ENCODE measurements at places on chromosomes 11 and 22.

DNA sequence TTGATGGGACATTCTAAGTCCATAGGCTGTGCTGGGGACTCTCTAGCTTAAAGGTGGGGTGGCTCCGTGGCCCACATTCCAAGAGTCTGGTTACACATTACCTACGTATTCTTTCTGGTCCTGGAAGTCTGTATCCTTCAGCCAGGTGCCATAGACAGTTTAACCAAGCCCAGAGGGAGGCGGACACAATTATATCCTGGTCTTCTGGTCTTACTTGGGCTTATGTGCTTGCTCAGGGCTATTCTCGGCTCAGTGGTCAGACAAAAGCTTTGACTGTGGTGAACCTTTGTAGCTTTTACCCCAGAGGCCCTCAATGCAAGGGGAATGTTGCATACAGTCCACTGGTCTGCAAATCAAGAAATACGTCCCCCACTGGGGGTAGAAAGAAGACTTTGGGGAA lies 3.4 kb upstream of the INCENP start:
- DNase-seq: no peak

- DNase-seq: no peak
Observed at GRCh38 chr11:17653611-17654010, 65.8 kb upstream of the MYOD1 start.

GRCh38 chr11:61969838-61970662 lies 2.6 kb upstream of the FTH1 start:
- DNase-seq: no peak

GRCh38 chr22:28021116-28021997 lies 102.3 kb upstream of the PITPNB start:
- DNase-seq: no peak

DNA sequence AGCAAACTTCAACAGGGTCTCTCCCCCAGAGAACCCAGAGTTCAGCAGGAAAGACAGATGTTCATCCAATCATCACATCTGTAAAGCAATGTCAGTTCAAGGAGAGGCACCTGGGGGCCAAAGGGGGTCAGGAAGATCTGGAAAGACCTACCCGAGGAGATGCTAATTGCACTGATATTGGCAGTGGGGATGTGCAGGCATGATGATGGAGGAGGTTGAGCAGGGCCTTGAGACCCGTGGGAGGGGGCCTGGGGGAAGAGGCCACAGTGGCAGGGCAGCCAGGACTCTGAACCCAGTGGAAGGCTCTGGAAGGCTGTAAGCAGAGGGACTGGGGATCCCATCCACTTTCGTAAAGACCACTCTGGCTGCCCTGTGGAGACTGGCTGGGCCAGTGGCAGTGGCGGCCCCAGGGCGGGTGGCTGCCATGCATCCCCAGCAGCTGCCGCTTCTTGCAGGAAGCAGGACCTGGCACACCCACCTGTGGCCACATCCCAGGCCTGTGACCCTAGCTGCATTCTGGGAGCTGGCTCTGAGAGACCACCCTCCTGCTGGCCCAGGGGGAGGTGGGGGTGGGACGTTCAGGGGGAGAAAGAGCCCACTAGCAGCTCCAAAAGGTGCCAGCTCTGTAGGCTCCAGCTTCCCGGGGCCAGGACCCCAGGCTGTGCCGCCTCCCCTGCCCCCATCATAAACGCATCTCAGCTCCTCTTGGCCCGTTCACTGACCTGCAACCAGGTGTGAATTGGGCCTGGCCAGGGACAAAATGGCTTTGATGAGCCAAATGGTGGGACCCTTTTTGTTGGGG lies 59.9 kb upstream of the FGF3 start:
- no peak for DNase-seq

DNA sequence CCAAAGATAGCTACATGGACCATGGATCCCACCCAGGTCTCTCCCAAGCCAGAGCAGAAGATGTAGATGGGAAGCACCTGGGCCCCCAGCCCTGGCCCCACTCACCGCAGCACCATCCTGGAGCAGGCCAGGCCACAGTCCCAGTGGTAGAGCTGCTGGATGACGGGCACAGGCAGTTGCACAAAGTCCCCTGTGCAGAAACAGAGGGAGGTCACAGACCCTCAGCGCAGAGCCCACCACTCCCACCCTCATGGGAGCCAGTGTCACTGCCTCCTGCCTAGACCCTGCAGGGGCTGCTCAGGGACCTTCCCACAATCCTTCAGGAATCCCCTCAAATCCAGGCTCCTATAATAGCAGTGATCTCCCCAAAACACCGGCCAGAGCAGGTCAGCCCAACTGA lies 6.1 kb downstream of the GUCD1 start:
- no peak for DNase-seq

GRCh38 chr11:75602951-75603350 lies 40.9 kb downstream of the SERPINH1 start:
- DNase-seq: no peak
